CD4-positive, alpha-beta T cell treated with Interleukin-15 for 4 hours (primary cell): ENCODE measurements at places on chromosomes 5 and 9.

- DNase-seq = no peak
Measured at GRCh38 chr9:108784998-108785397, 70.8 kb downstream of the ACTL7B start.

GRCh38 chr5:169631360-169631759, 5.7 kb upstream of the DOCK2 start:
- no peak for DNase-seq

DNA sequence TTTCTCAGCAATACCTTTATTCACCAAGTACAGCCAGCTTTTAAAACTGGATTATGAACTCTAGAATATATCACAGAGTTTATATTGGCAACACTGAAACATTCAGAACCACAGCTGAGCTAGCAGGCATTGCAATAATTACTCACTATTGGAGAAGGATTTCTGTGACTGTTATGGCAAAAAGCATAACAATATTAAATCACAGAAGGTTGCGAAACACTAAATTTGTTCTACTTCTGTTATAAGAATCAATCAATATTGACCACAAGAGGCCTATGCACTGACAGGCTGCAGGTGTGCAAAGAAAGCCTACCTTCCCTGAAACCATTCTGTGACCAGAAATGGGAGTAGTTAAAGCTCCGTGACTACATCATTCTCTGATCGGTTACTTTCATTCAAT, 59.2 kb downstream of the AP3B1 start:
- no peak for DNase-seq

- DNase-seq = no peak
Measured at GRCh38 chr5:80189201-80189600, 66.6 kb downstream of the SERINC5 start.

DNA sequence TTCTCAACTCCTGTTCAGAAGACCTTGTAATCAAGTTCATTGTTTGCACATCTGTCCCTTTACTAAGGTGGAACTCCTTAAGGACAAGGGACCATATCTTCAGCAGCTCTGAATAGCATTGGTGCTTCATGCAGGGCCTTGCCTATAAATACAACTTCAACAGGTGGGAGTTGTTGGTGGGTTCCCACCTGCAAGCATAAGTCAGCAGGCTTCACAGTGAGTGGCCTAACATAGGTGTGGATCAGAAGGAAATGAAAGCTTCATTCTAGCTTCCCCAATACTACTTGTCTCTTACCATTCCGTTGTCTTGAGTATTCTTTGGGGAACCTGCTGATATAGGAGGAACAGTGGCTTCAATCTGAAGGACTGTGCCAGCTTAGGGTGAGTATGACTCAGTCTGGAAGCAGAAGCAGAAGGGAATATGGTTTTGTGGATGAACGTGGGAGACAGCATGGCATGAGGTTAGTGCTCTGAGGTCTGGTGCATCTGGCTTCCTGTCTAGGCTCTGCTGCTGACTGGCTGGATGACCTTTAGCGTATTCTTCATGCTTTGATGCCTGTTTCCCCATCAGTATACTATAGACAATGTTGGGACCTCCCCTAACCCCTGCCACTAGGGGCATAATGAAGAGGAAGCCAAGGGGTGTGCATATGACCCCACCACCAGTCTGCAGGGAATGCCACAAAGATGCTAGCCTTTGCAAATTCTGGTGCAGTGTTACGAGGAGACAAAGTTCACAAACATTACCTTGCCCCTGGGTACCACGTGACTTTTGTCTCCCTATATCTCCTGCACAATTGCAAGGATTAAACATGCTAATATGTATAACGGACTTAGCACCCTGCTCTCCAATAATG, 192.3 kb downstream of the PALM2AKAP2 start:
- no peak for DNase-seq

- no peak for DNase-seq
Measured at GRCh38 chr5:127111112-127111511, 37.8 kb upstream of the C5orf63 start.
